ENCODE measurements at places on chromosomes 1 and 21.

DNA sequence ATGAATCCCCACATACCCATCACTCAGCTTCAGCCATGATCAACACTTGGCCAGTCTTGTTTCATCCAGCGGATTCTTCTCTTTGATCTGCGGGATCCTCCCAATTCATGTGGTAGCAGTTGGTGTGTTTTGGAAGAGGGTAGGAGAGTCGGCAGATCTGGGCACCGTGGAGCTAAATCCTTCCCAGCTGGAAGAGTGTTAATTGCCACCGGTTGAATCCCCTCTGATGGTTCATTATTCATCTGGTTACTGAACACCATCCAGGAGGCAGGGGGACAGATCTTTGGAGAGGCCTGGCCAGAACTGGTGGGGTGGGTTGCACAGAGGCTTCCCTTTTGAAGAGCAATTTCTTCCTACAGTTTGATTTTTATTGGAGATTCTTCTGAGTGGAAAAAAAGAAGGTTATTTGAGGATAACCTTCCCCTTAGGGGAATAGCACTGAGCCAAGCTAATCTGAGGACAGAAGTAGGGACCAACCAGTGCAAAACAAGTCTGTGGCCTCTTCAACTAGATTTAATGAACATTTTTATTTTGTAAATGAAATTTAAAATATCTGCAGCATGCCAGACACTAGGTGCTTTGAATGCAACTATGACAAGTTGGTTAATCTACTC is 8.1 kb downstream of the NFASC start:
- no peak for DNase-seq

GRCh38 chr21:38769191-38769780 is 36.4 kb upstream of the ETS2 start:
- DNase-seq: no peak

GRCh38 chr1:38000529-38001455 is 4.5 kb downstream of the FHL3 start:
- no peak for DNase-seq

DNA sequence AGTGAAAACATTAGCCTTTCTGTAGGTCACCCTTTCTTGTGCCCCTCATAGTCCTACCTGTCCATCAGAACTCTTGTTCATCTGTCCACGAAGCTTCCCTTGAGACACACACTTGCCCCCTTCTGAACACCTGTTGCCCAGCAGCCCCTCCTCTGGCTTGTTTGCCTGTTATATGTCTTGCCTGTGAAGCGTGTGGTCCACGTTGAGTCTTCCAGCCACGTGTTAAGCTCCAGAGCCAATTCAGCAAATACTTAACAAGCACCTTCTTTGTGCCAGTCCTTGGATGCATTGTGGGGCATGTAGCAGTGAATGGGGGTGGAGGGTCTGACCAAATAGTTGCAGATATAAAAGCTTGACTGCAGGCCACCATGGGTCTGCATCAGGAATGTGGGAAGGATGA is 66.6 kb downstream of the MAN1C1 start:
- no peak for DNase-seq

DNA sequence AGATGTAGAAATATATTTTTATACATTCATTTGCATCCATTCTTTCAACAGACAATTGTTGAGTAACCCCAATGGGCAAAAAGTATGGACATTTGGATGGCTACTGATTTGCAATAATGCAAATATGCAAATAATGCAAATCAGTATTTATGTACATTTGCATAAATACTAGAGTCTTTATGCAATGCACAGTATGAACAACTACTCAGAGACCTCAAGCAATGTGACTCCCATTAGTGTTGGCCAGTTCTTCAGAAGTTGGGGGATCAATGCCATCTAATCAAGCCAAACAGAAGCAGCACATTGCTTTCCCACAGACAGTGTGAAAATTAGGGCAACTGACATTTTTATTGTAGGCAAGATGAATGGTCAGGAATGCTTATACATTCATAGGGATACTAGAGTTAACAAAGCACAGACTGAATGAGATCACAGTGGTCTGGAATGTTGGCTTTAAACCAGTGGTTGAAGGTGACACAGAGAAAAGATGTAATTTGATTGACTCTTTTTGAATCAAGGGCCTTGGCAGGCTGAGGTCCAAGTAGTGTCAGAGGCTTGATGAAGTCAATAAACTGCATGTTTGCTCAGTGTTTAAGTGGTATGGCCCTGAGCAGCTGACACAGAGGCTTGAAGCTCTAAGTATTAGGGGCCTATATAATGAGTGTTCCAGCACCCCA is 256.6 kb downstream of the CTH start:
- DNase-seq: no peak

GRCh38 chr1:247935781-247936180 is 11.1 kb downstream of the OR2AJ1 start:
- no peak for DNase-seq

DNA sequence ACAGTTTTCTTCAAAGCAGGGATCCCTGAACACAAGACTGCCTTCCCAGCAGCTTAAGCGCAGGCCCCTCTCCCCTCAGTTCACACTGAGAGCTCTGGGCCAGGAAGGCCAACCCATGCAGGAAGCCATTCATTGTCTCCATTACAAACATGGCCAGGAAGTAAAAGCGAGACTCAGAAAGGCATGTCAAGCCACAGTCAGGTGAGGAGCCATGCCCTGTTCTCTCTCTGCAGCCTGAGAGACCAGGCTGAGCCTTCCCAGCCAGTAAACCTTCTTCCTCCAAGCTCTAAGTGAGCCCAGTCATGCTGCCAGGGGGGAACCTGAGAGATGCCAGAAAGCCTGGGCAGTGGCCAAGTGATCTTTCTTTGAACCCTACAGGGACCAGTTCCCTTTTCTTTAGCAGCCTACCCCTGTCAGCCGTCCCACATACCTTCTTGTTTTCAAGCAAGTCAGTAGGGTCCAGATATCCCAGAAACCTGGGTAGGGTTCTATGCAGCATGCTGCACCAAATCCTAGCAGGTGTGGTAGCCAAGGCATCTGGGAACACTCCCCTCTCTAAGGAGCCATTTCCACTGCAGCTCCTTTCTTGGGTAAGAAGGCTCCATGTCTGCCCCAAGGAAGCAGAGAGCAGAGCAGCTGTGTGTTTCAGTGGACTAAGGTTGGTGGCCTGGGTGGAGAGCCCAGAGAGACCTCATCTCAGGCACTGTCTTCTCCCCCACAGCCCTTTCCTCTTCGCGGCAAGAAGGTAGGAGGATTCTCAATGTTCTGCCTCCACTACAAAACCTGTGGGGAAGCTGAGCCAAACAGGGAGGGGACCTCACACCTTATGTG is 977 bp downstream of the TRAF3IP3 start:
- DNase-seq: no peak

- DNase-seq: no peak
Measured at GRCh38 chr1:24992761-24993211, 62.7 kb upstream of the RUNX3 start.

GRCh38 chr1:15579683-15580047 is 5.2 kb downstream of the AGMAT start:
- no peak for DNase-seq

DNA sequence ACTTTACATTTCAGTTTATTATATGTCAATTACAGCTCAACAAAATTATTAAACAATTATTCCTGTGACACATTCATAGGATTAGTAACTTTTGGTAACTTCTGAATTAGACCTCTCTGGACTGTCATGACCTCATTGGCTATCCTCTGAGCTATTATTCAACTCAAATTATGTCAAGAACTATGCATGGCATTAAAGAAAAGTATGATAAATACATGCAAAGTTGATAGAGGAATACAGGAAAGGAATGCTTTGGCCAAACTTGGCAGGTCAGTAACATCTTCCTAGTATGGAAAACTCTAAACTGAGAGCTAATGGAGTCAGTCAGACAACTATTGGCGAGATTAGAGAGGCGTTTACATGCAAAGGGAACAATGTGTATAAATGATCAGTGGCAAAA is 158.4 kb downstream of the DUSP10 start:
- no peak for DNase-seq

DNA sequence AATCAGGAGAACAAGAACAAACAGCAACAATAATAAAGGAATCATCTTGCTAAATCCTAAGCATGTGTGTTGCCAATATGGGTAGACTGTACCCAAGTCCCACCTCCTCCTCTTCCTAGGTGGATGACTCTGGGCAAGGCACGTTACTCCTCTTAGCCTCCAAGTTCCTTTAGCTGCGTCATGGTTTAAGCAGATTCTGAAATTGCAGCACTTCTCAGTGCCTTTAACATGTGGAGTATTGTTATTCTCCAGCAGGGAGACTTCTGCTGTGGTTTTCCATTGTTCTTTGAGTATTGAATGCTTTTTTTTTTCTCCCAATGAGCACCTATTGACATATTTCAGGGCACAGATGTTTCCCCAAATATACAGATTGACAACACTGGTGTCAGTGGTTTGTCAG is 15.5 kb downstream of the ARHGEF10L start:
- no peak for DNase-seq
